ENCODE measurements at places on chromosomes 5 and 9.

- no peak overlapping the region for H3K27ac ChIP-seq
- DNase-seq = no peak
- no peaks in the 10 kb centered on the region for H3K4me1 ChIP-seq
- no peaks in the 10 kb centered on the region for H3K27me3 ChIP-seq
- no peak overlapping the region for H3K4me3 ChIP-seq
These were observed 62.6 kb downstream of the NEK6 start for GRCh38 chr9:124320062-124320973.

GRCh38 chr5:37751227-37751626, 88.6 kb downstream of the GDNF start:
- no peaks in the 10 kb centered on the region for H3K4me1 ChIP-seq
- H3K4me3 ChIP-seq = no peak overlapping the region
- no peaks in the 10 kb centered on the region for H3K36me3 ChIP-seq
- no peak overlapping the region for H3K27ac ChIP-seq
- no peak for DNase-seq

DNA sequence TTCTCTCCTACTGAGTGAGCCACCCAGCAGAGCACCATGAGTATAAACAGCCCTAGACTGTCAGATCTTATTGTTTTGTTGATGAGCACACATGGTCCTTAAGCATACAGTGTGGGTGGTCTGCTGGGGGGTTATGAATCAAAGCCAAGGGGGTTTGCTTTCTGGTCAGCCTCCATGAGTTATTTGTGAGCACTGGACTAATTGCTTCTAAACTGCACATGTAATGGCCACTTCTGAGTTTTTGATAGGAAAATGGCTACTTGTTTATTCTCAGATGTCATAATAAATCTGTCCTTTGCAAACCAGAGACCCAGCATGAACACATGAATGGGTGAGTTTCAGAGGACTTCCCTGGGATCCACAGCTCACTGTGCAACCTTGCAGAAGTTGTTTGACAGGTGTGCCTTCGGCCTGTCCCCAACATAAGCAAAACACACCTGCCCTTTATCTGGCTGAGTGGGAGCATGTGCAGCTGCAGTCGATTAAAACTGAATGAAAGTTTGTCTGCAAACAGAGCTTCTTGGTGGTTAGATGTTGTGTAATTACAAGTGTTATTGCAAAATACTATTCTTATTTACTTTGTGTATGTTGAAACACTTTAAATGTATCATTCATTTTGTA, 35.9 kb downstream of the MAMDC2 start:
- no peaks in the 10 kb centered on the region for H3K36me3 ChIP-seq
- H3K4me3 ChIP-seq = no peak overlapping the region
- H3K27ac ChIP-seq = no peak overlapping the region
- H3K4me1 ChIP-seq = no peaks in the 10 kb centered on the region
- no peak for DNase-seq

DNA sequence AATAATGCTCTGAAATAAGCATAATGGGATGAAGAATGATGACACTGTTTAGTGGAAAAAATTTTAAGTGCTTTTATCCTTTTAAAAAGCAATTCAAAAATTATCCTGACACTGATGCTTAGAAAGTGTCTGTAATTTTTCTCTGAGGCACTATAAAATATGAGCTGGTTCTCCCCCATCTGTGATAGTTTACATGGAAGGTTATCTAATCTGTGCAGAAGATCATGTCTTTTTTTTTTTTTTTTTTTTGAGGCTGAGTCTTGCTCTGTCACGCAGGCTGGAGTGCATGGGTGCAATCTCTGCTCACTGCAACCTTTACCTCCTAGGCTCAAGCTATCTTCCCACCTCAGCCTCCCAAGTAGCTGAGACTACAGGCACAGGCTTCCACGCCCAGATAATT, 15.2 kb upstream of the TAF11L2 start:
- no peaks in the 10 kb centered on the region for H3K4me1 ChIP-seq
- no peak overlapping the region for H3K27ac ChIP-seq
- H3K4me3 ChIP-seq = no peak overlapping the region
- no peaks in the 10 kb centered on the region for H3K27me3 ChIP-seq

Measured in thymus (tissue), 14 donors.